ENCODE measurements at places on chromosomes 5 and 9.

GRCh38 chr5:24225051-24225450 is 419.7 kb downstream of the CDH10 start:
- no peak for DNase-seq

GRCh38 chr9:27990524-27990923 is 417.2 kb upstream of the C9orf72 start:
- no peak for DNase-seq

DNA sequence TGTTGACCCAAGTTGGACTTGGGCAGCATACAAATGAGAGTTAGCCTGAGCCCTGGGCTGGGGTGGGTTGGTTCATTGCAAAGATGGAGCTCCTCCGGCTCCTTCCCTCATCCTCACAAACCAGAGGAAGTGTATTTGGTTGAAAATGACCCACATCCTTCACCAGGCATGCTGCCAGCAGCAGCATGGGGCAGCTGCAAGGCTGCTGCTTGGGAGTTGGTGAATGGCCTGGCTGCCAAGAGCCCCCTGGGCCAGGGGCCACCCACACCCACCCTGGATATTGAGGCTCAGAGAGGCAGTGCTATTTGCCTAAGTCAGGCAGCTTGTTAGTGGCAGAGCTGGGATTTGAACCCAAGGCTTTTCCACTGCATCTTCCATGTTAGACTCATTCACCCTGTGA is 29.5 kb downstream of the PPARGC1B start:
- DNase-seq = no peak

- no peak for DNase-seq
Measured at GRCh38 chr5:134449167-134449566, 37.5 kb upstream of the CDKN2AIPNL start.

GRCh38 chr5:85205430-85205829 is 820.8 kb upstream of the EDIL3 start:
- DNase-seq = no peak

- no peak for DNase-seq
Measured at GRCh38 chr5:61534481-61535267, 202.6 kb downstream of the ZSWIM6 start.

DNA sequence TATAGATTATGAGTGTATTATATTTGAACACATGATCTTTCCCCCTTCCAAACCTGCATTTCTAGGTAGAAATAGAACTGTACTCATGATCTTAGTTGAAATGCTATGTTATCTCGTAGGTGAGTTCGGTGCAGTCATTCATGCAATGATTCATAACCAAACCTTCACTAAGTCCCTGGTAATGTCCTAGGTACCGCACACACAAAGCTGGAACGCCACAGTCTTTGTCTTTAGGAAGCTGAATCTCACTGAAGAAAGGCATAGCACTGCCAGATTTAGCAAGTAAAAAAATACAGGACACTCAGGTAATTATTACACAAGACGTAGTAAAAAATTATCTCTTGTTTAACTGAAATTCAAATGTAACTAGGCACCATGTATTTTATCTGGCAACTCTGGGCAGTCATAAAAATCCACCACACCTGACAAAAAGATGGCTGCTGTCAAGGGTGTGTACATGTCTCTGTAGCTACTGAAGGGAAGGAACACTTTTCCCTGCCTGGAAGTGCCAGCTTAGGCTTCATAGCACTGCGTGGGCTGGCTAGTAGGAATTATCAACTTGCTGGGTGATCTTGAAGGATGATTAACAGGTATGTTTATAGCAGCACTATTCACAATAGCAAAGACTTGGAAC is 28.0 kb upstream of the TXN start:
- DNase-seq = no peak

- no peak for DNase-seq
Measured at GRCh38 chr5:66363097-66363496, 219.0 kb downstream of the SREK1 start.

GRCh38 chr9:99807276-99807852 is 14.3 kb upstream of the NR4A3 start:
- peak; percentile 67 for DNase-seq

GRCh38 chr5:36175043-36175442 is 23.1 kb downstream of the SKP2 start:
- DNase-seq = no peak

GRCh38 chr5:943918-944620 is 51.4 kb downstream of the TRIP13 start:
- DNase-seq = peak; percentile 15

- no peak for DNase-seq
Measured at GRCh38 chr5:157608972-157609565, 33.5 kb upstream of the ADAM19 start.

DNA sequence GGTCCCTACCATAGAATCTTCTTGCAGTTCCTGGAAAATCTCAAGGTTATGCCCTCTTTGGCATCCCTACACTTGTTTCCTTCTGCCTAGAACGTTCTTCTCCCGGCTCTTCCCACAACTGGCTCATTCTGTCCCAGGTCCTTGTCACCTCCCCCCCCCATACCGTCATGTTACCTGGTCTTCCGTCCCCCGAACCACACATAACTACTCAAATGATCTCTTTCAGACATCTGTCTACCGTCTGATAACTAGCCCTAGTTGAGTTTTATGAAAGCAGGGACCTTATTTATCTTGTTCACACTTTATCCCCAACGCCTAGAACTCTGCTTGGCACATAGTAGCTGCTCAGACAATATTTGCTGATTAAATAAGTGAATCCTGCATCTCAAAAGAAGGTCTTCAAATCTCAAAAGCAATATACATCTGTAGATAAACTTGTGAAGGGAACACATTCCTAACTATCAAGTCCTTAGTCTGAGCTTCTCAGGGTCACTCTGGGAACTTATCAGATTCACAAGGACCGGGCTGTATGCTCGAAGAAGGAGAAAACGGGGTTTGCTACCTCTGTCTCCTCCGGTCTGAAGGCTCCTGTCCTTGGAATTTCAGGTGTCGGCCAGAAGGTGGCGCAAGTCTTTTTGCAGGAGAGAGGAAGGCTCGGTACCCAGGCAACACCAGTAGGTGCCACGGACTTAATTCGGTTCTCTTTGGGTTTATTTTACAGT is 30.0 kb downstream of the LCP2 start:
- DNase-seq = peak; percentile 88

DNA sequence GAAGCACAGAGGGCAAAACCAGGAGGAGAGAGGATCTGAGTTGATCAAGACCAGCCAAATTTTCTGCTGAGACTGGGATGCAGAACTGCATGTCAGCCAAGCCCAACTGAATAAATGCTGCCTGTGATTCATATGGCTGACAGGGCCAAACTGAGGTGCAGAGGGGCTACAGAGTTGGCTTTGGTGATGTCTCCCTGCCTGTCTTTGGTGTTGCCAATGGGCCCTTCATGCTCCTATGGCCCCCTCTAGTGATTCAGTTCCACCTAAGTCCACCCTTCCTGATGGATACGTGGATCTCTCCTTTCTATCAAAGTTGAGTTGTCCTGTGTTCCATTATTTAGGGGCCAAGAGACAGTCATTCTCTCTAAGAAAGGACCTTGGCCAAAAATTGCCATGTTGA is 163.6 kb upstream of the TLE4 start:
- no peak for DNase-seq

- DNase-seq = no peak
Measured at GRCh38 chr9:109640580-109641371, 139.2 kb upstream of the PALM2AKAP2 start.

DNA sequence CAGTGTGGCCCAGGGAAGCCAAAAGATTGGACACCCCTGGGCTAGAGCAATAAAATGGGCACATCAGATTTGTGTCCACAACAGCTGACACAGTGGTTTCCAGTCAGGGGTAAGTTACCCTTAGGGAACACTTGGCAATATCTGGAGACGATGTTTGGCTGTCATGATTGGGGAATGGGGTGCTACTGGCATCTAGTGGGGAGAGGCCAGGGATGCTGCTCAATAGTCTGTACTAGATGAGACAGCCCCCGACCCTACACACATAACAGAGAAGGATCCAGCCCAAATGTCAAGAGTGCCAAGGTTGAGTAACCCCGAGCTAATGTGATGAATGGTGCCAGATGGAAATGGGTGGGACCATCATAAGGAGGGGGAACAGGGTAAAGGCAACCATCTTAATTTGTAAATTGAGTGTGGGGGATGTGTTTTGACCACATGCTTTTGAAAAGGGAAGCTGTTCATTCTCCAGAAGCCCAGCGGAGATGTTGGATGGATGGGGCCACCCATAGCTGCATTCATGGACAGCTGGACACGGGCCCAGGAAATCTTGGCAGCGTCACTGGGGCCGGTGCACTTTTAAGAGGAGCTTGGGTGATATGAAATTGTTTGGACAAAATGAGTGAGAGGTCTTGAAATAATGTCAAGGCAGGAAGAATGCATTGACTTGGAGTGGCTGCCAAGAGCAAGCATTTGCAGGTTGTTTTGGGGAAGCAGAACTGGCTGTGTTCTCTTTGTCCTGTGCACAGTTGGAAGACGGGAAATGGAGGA is 33.4 kb downstream of the SYK start:
- DNase-seq = no peak

- no peak for DNase-seq
Measured at GRCh38 chr5:91098541-91098940, 284.6 kb downstream of the ARRDC3 start.

DNA sequence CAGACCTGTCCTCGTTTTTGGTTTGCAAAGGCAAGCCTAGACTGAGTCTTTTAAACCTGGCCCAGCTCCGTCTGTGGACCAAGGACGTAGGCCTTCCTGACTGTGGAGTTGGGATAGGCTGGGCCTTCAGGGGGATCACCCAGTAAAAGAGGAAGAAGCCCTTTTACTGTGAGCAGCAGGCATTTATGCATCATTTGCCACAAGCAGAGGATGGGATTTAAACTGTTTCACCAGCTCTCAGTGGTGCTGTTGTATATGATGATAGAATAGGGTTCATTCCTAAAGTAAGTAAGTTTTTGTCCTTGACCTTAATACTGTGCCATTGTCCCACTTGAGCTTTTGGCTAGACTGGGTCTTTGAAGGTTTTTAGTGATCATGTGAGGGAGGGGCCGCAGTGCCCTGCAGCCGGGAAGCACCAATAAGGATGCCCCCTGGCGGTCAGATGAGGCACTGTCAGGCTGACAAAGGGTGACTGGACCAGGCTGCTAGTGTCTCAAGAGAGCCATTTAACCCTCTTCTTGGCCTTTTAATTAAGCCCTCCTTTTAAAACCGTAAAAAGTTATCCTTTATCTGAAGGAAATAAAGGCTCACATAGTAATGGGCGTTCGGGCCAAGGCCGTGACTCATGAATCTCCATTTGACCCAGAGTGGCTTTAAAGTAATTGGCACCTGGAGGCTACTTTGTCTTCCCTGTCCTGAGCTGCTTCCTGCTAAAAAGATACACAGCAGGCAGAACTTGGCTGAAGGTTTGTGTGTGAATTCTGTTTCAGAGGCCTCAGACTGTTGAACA is 74.0 kb downstream of the UBAP1 start:
- DNase-seq = peak; percentile 52

Measured in naive thymus-derived CD8-positive, alpha-beta T cell (primary cell).